ENCODE measurements at places on chromosomes 6 and 20.

- DNase-seq, result no peak
Measured at GRCh38 chr6:38467566-38467965, 172.2 kb downstream of the BTBD9 start.

- DNase-seq, result no peak
Measured at GRCh38 chr20:47220161-47220582, 136.3 kb downstream of the ZMYND8 start.

DNA sequence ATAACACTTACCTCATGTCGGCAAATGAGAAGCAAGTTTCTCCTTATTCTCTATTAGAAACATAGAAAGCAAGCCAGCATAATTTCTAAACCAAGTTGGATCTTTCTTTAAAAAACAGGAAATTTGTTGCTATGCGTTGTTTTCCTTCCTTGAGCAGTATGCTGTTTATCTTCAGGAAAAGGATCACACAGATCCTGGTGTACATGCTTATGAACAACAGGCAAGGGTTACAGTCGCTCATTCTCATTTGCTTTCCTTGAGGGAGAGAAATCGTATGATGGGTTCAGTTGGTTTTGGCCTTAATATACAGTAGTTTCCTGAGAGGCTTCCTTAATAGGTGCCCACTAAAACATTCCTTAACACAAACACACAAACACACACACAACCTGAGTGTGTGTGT, 118.8 kb downstream of the FYN start:
- DNase-seq, result no peak

DNA sequence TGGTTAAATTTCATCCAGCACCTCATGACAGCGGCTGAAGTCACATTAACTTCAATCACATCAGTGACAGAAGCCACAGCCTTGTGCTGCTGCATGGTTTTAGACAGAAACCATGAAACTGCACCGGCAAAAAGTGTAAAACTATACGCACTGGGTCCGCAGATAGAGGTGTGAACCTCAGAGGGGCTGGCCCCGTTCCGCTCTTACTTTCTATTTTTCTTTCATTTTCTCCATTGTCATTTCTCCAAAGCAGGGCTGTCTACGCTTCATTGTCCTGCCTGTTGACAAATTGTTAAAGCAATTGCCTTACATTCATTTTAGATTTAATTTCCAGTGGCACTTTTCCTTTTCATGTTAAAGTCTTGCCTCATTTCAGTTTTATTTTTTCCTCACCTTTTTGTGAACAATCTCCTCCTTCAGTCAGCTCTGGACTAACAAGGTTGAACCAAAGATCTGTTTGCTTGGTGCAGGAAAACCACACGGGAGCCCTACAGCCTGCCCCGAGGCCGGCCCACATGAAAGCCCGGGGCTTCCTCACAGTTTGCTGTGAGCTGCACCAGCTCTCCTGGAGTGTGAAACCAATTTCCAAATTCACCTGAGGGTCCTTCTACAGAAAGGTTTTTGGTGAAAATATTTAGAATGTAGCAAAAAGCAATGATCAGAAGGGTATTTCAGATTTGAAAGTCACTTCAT, 63.7 kb downstream of the PRR18 start:
- no peak for DNase-seq

- DNase-seq, result no peak
Measured at GRCh38 chr20:20712004-20712473, 405 bp downstream of the RALGAPA2 start.

All from DMS 273 treated with DMSO at 0.1 percent for 48 hours (cell line).